ENCODE measurements at places on chromosomes 7 and 10. TPM values are rescaled to one million over a fixed set of nuclear protein-coding genes. Genes with fewer than 3 reads are reported as not detected.

The UNC5B gene
- 2.7 TPM for total RNA-seq

The SBDS gene
- 240 TPM for total RNA-seq

The ARL4A gene
- total RNA-seq, result 34.9 TPM

The OR2F2 gene
- total RNA-seq, result not detected

The ITPRIP gene
- 39.8 TPM for total RNA-seq

Data from esophagus muscularis mucosa (tissue), 4 donors.